ENCODE measurements at places on chromosomes 7 and 10.

- no peak for DNase-seq
Measured at GRCh38 chr7:70446448-70447143, 685.3 kb upstream of the GALNT17 start.

GRCh38 chr10:78889536-78890063, 179.2 kb upstream of the ZMIZ1 start:
- no peak for DNase-seq

DNA sequence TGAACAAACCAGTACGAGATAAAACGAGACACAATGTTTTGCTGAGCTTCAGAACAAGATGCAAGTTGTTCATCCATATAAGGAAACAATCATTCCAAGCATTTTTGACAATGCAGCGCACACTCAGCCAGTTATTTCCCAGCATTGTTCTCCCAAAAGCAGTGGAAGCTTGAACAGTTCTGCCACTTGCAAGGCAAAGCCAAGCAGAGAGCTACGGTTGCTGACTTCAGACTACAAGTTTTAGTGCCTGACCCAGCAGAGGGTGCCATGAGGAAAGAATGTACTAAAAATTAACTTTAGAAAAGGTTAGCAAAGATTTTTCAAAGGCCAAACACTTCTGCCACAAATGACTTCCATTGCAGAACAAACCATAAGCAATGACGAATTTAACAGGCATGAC, 152.5 kb downstream of the SLC25A13 start:
- DNase-seq, result no peak

DNA sequence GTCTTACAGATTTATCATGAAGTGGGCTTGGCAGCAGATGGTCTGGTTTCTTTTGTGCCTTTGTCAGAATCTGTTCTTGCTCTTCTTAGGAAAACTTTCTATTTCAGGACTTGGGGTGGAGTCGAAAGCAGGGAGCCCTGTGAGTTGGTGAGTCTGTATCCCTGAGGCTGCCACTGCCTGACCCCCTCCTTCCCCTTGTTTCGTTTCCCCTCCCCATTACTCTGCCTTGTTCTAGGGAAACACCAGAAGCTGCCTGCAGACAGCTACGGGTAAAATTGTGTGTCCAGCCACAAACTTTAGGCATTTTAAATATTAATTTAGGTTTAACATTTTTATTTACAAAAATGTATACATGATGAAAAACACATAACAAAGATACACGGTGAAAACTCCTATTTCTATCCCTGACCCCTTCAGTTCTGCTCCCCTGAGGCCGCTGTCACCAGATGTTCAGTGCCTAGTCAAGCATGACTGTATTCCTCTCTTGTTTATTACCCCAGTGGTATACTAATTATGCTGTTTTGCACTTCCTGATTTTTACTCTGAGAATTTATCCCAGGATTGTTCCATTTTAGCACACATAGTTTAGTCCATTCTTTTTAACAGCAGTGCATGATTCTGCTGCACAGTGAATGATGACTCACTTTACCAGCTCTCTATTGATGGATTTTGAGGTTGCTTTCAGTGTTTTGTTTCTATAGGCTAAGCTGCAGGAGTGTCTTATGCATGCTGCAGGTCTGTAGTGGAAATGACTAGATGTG, 9.1 kb downstream of the TSPAN14 start:
- no peak for DNase-seq

GRCh38 chr10:31896968-31897384, 31.7 kb downstream of the ARHGAP12 start:
- DNase-seq, result no peak

- no peak for DNase-seq
Measured at GRCh38 chr10:12579954-12580858, 230.9 kb downstream of the CAMK1D start.

- no peak for DNase-seq
Measured at GRCh38 chr7:93203496-93203895, 22.8 kb downstream of the HEPACAM2 start.

DNA sequence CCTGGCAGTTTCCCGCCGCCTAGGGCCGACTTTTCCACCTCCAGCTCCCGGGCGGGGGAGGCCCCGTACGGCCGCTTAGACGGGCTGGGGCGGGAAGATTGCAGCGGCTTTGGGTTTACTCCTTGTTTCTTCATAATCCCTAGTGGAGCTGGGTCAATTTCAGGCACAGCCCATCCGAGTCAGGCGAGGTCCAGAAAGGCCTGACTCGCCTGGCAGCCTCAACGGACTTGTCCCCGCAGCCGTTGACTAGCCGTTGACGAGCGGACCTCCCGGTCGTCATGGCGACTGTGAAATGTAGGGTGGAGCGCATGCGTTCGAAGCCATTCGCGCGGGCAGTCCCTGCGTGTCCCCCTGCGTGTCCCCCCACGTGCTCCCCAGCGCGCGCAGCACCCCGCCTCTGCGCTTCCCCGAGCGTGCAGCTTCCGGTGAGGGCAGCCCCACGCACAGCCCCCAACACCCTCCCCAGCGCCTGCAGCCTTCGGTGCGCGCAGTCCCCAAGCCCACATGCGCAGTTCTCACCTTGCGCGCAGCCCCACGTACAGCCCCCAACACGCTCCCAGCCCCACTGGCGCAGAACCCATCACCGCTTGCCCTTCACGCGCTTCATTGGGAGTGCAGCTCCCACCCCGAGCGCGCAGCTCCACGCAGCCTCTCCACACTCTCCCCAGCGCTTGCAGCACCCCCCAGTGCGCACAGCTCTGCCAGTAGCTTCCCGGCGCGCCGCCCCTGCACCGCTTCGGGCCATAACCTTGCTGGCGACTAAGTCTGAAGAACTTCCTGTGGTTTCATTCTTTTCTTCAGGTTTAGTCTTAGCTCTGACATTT, 67.8 kb downstream of the TBX20 start:
- no peak for DNase-seq

- no peak for DNase-seq
Measured at GRCh38 chr10:121710207-121710606, 112.0 kb upstream of the FGFR2 start.

GRCh38 chr7:44084701-44085100, 2.4 kb upstream of the POLM start:
- no peak for DNase-seq

- no peak for DNase-seq
Measured at GRCh38 chr7:101874028-101874427, 56.6 kb downstream of the CUX1 start.

GRCh38 chr10:43902842-43903241, 254.2 kb upstream of the ZNF32 start:
- no peak for DNase-seq

DNA sequence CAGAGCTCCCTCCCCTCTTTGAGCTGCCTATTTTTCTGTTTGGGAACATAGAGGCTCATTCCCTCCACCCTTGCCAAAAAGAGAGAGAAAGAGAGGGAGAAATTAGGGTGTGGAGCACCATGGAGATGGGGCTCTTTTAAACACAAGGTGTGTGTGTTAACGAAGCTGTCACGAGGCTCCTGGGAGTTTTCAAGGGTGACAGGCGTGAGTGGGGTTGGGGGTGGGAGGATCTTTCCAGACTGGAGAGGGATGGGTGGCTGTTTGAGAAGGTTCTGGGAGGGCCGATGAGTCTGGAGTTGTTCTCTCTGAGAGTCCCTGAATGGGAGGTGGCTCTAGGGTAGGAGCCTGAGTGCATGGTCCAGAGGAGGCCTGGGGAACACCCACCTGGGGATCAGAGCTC, 45.0 kb downstream of the PALD1 start:
- DNase-seq, result no peak

DNA sequence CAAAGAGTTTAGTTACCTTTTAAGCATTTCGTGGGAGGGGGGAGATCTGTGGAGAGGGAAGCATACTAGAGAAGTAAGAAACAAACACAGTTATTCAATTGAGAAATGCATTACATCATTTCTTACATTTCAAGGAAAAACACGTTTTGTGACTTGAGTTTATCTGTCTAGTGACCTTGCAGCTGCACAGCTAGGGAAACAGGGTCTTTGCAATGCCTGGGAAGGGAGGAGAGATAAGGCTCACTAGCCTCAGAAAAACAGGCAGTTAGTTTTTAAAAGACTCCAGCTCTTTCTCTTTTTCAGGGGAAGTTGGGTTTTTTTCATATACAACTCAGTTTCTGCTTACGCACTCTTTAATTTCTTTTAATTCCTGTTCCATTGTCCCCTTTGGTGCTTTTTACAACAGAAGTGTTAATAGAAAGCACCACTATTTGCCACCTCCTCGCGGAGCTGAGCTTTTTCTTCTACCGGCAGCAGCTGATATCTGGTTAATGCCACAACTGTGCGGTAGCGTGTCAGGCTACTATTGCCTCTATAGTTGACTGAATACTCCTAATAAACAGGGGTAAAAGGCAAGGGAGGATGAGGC, 5.6 kb downstream of the CYP3A43 start:
- DNase-seq, result no peak

- DNase-seq, result no peak
Measured at GRCh38 chr10:104260775-104261115, 6.1 kb downstream of the GSTO1 start.

GRCh38 chr7:118285358-118285757, 60.9 kb downstream of the ANKRD7 start:
- no peak for DNase-seq

- no peak for DNase-seq
Measured at GRCh38 chr7:116101704-116102103, 71.1 kb upstream of the TFEC start.

DNA sequence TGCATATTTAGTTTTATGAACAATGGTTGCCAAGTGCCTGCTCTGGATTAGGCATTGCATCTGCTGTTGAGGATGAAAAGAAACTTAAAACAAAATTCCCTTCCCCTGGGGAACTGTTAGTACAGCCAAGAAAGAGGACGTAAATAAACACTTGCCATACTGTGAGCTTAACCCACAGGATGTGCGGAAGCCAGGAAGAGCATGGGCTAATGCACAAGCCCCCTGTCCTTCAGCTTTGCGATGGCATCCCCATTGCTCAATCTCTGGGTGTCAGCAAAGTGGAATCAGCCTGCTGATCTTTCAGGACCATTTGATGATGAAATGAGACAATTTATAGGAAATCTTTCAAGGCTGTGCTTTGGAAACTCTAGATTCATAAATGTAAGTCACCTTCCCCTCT, 399.9 kb upstream of the IGFBP3 start:
- DNase-seq, result no peak

GRCh38 chr7:31307972-31308371, 32.6 kb downstream of the NEUROD6 start:
- DNase-seq, result no peak

DNA sequence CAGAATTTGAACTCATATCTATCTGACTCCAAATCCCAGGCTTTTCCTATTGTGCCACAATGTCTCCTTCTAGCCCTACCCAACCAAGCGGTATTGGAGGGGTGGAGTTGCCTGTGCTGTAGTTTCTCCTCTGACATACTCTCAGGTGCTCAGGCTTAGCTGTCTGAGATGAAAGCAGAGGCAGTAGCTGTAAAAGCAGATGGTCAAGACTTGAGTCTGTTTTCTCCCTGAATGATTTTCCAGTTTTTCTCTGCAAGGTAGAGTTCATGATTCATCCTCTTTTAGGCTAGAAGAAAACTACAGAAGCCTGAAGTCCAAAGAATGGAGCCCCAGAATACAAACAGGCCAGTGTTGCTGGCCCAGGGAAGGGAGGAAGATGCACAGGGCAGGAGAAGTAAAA, 130.0 kb downstream of the PDE1C start:
- DNase-seq, result no peak

DNA sequence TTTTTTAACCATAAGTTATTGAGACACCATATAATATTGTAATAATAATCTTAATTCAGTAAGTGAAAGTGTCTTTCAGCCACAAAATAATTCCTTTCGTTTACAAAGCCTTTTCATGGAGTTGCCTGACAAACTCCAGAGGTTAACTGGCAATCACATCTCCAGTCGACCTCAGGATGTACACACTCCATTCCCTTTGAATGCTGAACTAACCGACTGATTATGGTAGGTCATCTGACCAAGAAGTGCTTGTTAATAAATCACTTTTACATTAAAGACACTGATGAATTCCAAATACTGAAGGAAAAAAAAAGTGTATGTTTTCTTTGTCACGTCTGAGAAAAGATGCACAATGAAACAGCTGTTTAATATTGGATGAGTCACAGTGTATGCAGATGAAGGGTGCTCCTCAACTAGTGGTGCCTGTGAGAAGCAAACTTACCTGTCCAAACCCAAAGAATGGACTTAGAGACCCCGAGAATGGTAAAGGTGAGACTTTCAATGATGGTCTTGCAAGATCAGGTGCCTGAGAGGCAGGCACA, 348.1 kb upstream of the VWC2 start:
- DNase-seq, result no peak

DNA sequence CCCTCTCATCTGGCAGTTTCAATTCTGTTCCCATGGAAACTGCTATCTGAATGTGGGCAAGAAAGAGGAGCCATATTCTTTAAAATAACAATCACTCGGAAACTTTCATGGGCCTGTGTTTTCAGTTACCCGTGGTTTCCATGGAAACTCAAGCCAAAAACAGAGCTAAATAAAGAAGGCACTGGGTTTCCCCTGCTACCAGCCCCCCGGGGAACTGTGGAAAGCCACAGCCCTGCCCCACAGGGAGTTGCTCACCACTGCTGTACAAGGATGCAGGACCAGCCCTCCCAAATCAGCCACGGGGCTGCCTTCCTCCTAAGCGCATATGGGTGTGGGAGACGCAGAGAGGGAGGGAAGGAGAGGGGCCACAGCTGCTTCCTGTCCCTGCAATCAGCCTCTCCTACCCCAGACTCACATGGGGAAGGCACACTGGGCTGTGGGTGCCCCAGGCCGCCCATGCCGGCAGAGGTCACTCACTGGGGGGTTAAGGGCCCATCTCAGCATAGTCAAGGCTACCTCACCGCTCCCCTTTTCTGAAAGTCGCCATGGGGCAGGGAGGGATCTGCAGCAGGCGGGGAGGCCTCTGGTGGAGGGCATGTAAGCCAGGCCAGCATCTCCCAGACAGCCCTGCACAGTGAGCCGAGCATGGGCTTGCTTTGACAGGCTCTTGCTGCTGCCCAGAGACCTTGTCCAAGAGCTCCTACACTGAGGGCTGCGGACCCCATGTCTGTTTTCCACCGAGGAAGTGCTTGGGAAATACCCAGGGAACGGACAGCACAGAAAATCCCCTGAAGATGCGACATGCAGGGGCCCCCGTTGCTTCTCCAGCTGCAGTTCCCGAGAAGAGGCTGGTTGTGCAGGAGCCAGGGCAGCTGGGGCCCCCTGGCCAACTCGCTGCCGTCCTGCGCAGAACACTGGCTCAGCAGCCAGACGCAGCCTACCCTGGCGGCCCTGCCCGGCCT, 157.3 kb upstream of the PPP2R2D start:
- DNase-seq, result no peak

DNA sequence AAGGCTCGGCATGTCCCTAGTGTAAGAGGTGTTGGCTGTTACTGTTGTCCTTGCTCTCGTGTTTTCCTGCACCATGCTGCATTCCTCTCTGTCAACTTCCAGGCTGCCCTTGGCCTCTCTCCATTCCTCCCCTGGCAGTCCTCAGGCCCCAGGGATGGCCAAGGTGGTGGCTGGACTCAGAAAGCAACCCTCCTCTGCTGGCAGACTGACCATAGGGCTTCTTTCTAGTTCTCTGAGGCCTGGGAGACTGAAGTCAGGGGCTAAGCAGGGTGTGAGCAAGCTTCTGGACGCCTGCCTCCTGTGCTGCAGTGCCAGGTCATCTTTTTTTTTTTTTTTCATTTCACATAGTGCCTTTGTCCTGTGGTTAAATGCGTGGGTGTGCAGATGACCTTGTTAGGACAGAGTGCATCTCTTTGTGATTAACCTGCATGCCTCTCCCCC, 72.0 kb downstream of the GOLGA7B start:
- peak; percentile 27 for DNase-seq

GRCh38 chr7:159099711-159100231, 44.9 kb downstream of the VIPR2 start:
- DNase-seq, result peak; percentile 43

All from upper lobe of right lung (tissue), 1 donor.